ENCODE measurements at places on chromosomes 6 and 20.

GRCh38 chr6:169528755-169529154, 173.1 kb downstream of the WDR27 start:
- DNase-seq = no peak

DNA sequence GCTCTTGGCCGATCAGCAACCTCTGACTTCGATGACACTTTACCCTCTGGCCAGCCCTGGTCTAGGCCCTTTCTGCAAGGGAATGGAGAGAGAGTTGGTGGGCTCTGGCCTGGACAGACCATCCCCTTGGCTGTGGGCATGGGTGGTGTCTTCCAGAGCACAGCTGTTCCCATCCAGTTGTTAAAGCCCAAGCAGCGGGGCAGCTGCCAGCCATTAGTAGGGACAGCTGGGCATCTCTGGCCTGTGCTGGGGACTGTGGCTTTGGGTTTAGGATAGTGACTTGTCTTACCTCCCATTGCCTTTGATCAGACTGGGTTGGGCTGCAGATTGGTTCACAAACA, 2.8 kb downstream of the CDC25B start:
- no peak for DNase-seq

GRCh38 chr6:100574836-100575235, 110.1 kb upstream of the SIM1 start:
- DNase-seq = no peak

- DNase-seq = no peak
Observed at GRCh38 chr20:63188641-63189321, 27.1 kb downstream of the YTHDF1 start.

DNA sequence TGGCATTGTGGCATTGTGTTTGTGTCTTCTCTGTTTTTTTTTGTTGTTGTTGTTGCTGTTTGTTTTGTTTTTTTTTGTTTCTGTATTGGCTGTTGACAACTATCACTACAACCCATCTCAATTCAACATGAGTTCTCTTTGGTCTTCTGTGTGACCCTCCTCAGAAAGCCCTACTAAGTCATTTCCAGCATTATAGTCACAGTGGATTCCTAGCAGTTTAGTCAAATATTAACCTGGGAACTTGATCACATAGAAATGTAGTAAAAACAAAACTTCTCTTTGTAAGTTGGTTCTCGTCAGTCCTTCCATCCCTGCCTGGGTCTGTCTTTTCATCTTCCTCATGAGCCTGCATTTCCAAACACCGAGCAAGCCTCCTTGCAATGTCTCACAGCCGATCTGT, 16.8 kb downstream of the SLC17A2 start:
- no peak for DNase-seq

- DNase-seq = no peak
Observed at GRCh38 chr6:44730771-44731391, 343.4 kb downstream of the CDC5L start.

- peak; percentile 31 for DNase-seq
Observed at GRCh38 chr6:153956808-153957207, 82.2 kb upstream of the OPRM1 start.

DNA sequence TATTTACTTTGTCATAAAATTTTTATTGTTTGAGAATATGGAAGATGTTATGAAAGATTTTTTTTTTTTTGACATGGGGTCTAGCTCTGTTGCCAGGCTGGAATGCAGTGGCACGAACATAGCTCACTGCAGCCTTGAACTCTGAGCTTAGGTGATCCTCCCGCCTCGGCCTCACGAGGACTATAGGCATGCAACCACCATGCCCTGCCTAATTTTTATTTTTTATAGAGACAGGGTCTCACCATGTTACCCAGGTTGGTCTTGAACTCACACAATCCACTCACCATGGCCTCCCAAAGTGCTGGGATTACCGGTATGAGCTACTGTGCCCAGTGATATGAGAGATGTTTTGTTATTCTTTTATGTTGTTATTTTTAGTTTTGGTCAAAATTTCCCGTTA, 295.8 kb downstream of the TBC1D7 start:
- DNase-seq = no peak

- DNase-seq = no peak
Observed at GRCh38 chr6:17712576-17712975, 5.9 kb upstream of the NUP153 start.
